ENCODE measurements at places on chromosomes 12 and 14. TPM values are rescaled to one million over a fixed set of nuclear protein-coding genes. Genes with fewer than 3 reads are reported as not detected.

- no peak for DNase-seq
These were observed 5.8 kb downstream of the PPP1R12A start for GRCh38 chr12:79929065-79929464.

The GLIPR1L1 gene
- not detected for total RNA-seq

- no peak for DNase-seq
These were observed 68.2 kb downstream of the DDX51 start for GRCh38 chr12:132075714-132076553.

DNA sequence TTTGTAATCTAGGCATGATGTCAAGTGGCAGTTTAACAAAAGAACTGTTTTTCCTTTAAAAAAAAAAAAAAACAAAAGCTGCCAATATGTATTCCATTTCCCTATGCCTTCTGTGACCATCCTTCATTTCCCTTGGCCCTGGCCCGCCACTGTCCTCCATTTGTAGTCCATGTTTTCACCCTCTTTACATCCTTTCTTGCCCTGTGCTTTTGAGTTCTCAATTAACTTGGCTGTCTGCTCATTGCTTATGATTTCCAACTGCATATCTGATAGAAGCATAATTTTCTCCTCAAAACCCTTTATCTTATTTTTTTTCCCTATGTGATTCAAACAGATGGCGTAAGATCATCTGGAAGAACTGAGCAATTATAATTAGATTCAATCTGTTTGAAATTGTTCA, 297.5 kb downstream of the NAV3 start:
- no peak for DNase-seq

GRCh38 chr12:49279706-49280159, 14.9 kb downstream of the TUBA1C start:
- no peak for DNase-seq

The DTX1 gene
- total RNA-seq: 3.4 TPM

The SLC17A8 gene
- total RNA-seq: not detected

- no peak for DNase-seq
These were observed 23.2 kb upstream of the RAP1B start for GRCh38 chr12:68587448-68587873.

The CD9 gene
- 548 TPM for total RNA-seq

DNA sequence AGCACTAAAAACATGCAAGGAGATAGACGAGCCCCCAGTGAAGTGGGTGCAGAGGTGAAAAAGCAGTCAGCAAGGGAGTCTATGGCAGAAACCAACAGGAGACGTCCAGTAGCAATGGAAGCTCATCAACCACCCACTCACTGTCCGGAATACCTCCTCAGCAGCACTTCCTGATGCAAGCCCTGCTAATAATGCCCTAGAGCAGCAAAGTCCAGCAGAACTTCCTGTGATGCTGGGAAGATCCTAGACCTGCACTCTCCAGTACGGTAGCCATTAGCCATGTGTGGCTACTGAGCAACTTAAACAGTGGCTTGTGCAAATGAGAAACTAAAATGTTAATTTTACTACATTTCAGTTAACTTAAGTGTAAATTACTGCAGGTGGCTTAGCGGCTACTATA, 11.0 kb downstream of the SERPINA9 start:
- DNase-seq: peak; percentile 28

- no peak for DNase-seq
These were observed 39.9 kb downstream of the MYO1H start for GRCh38 chr12:109387425-109388166.

The WNT5B gene
- 8.4 TPM for total RNA-seq

The P2RX2 gene
- not detected for total RNA-seq

The BCL2L14 gene
- not detected for total RNA-seq

The ADCY6 gene
- total RNA-seq: 16.0 TPM

- no peak for DNase-seq
These were observed 49.3 kb upstream of the AMN start for GRCh38 chr14:102873131-102873530.

GRCh38 chr12:105348561-105348960, 18.1 kb downstream of the C12orf75 start:
- DNase-seq: no peak

DNA sequence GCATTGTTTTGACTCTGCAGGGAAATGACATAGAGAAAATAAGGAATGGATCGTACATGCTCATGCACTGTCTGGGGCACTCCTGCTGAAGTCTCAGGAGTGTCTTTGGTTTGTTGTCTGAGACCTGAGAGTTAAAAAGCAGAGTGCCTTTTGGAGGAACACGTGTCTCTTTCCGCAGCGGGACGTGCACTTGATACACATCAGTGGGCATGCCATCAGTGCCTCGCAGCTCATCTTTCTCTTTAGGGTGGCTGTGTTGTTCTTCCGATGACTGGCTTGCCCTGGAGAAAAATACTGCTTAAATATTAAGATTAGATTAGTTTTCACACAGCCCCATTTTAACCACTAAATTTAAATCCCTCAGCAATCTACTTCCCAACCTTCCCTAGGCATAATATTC, 835.9 kb downstream of the DIO2 start:
- no peak for DNase-seq

- no peak for DNase-seq
These were observed 268.0 kb downstream of the BTG1 start for GRCh38 chr12:91877456-91878235.

DNA sequence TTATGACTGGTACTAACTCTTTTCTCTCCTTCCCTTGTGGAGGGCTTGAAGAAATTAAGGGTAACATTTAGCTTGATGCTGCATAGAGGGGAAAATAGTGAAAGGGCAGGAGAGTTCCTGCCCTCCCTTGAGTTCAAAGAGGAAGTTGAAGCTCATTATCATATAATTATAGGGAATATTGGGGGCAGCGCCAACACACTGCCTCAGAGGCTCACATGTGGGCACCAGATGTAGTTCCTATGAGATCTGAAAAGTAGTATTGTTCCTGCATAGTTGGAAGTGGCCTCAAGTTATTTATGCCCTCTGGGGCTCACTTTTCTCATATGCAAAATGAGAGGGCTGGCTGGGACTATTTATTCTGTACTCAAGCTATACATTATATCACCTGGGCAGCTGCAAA, 33.0 kb upstream of the FGF23 start:
- no peak for DNase-seq

GRCh38 chr12:89343127-89343526, 9.2 kb downstream of the DUSP6 start:
- no peak for DNase-seq

DNA sequence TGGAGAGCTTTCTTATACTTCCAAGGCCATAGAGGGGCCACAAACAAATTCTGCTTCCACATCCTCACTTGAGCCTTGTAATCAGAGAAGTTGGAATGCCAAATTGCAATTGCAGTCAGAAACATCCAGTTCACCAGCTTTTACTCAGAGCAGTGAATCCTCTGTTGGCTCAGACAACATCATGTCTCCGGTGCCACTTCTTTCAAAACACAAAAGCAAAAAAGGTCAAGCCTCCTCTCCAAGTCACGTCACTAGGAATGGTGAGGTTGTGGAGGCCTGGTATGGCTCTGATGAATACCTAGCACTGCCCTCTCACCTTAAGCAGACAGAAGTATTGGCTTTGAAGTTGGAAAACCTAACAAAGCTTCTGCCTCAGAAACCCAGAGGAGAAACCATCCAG, 217.1 kb downstream of the AKAP6 start:
- DNase-seq: no peak

- no peak for DNase-seq
These were observed 200.6 kb upstream of the CNOT2 start for GRCh38 chr12:70042675-70043074.

GRCh38 chr12:47935184-47935583, 28.2 kb upstream of the TMEM106C start:
- peak; percentile 83 for DNase-seq

DNA sequence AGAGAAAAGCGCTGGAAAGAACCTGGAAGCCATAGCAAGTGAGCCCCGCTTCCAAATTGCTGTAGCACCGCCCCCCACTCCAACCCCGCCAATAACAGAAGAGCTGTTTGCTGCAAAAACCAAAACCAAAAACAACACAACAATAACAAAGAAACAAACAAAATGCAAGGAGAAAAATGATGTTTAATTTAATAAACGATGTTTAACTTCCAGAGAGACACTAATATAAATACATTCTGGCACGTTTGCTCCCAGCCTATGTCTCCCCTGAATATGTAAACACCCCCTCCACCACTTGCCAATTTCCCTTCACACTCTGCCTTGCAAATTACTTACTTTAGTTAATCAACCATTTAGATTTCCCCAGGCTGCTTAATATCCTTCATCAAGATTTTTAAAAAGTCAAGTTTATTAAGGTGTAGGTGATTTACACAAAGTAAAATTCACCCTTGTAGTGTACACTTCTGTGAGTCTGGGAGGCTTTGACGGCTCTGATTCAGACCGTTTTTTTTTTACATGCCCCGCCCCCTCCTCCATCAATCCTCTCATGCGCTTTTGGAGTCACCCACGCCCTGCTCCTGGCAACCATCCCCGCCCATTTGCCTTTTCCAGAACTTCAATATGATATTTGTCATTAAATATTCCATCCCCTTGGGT, 482 bp upstream of the IFI27L2 start:
- peak; percentile 79 for DNase-seq

DNA sequence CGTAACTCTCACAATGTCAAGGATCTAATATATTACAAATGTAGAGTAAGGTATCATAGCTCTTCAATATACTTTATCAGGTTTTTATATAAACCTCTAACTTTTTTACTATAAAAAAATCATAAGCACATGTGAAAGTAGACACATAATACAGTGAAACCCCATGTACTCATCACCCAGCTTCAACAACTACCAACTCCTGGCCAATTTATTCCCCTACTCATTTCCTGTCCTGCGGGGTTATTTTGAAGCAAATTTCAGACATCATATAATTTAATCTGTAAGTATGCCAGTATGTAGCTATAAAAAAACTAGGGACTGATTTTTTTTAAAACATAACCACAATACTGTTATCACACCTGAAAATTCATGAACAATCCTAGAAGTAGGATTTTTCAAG, 47.7 kb downstream of the NOPCHAP1 start:
- DNase-seq: no peak

- no peak for DNase-seq
These were observed 83.0 kb downstream of the SETD3 start for GRCh38 chr14:99397698-99398097.

DNA sequence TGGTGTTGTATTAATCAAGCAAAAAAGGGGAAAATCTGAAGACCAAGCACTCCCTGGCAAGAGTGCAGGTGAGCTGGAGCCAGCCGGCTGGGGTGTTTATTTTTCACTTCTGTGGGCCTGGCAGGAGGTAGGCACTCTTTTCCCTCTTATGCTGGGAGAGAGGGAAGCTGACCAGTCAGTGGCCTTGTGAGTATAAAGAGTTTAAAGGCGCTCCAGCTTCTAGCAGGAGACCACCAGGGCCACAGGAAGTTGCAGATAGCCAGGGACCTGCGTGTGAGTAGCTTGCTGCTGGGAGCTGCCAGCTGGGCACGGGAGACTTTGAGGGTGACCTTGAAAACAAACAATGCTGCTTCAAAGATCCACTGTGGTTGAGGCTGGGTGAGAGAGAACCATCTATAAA, 217.4 kb upstream of the PWP1 start:
- DNase-seq: no peak

DNA sequence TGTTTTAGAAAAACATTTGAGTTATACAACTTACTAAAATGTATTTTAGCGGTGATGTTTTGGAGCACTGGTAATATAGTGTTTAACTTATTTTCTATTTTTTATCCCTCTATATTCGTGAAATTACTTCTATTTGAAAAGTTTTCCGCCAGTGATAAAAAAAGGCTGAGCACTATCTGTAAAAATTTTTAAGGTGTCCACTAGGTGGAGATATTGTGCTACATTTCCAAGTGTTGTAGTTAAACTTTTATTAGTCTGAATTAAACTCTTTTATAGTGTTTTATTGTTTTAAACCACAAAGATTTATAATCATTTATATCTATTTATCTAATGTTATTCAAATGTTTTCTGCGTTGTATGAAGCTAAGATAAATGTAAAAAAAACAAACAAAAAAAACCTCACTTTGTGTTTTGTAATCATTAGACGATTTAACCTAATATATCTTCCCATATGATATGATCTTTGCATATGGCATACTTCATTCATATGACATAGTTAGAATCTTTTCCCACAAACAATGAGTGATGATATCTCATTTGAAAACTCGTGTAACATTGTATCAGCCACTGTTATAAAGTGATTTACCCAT, 11.8 kb downstream of the ALG10B start:
- no peak for DNase-seq

GRCh38 chr12:109618082-109618481, 44.5 kb downstream of the MVK start:
- no peak for DNase-seq

GRCh38 chr12:13437541-13437940, 241.0 kb downstream of the EMP1 start:
- no peak for DNase-seq

The SLC39A9 gene
- total RNA-seq: 62.7 TPM

The PPP1R36 gene
- total RNA-seq: 2.7 TPM

The GON7 gene
- total RNA-seq: 5.6 TPM

GRCh38 chr14:104548802-104549535, 30.6 kb upstream of the C14orf180 start:
- peak; percentile 55 for DNase-seq

DNA sequence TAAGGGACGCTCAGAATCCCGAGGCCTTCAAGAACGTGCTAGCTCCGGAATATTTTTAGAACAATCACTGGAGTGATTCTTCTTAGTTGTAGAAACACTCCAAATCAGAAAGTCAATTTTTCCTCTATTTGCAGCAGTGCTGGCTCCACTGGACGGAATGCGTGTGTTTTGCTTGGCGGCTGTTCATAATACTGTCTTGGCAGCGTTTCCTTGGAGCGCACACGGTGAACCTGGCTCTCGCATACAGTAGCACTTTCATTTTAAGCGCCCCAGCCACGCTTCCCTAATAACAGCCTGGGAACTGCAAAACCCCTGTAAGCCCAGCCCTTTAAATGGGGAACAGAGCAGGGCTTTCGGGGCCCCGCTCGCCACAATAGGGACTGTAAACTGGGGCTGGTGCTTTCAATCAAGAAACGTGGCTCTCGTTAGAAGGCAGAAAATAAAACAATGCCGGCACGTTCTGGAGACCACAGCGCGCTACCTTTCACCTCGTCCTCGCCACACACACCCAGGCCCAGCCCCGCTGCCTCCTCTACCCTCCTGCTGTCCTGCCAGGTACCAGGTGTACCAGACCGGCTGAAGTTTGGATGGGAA, 79.9 kb downstream of the BCL11B start:
- no peak for DNase-seq

DNA sequence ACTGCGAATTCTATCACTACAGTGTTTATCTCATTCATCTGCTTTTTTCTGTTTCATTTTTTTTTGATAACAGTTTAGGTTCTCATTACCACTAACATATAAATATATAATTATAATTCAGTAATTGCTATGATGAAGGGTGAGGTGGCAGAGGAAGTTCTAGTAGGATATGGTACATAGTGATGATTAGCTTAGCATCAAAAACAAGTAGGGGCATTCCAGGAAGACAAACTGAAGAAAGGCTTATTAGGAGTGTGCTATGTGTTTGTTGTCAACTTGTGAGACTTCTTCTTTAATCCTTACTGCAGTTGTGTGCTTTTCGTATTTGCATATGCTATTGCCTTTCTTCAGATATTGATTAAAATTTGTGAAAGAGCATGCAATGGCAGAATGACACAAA, 20.6 kb downstream of the FUT8 start:
- no peak for DNase-seq

The HOXC12 gene
- 3.9 TPM for total RNA-seq

All from suprapubic skin (tissue), 4 donors.